ENCODE measurements at places on chromosomes 2 and 18.

- DNase-seq = no peak
These were observed 36.9 kb downstream of the REEP1 start for GRCh38 chr2:86300496-86300895.

- DNase-seq = no peak
These were observed 10.9 kb downstream of the NHEJ1 start for GRCh38 chr2:219149667-219150066.

- DNase-seq = no peak
These were observed 638.0 kb upstream of the ZEB2 start for GRCh38 chr2:145157741-145158591.

GRCh38 chr2:174959787-174960186 is 45.4 kb downstream of the CHN1 start:
- no peak for DNase-seq

DNA sequence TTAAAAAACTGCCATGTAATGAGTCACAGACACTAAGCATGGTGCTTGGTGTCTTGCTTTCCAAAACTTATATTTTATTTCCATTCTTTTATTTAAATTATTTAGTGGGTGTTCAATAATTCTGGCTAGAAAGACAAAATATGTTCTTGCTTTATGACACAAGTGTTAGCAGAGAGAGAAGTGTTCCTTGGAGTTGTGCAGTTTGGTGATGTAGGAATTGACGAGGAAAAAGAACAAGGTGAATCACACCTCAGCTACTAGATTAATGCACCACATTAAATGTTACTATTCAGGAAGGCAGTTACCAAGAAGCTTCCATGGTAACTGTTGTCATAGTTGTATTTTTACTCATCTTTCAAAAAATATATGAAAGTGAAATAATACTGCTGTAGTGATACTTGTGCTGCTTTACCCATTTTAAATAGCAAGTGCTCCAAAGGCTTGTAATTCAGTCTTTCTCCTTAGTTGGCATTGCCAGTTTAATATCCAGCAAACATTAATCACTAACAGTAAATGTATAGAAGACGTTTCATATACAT is 28.3 kb downstream of the ADAM23 start:
- DNase-seq = no peak

- no peak for DNase-seq
These were observed 42.2 kb downstream of the RAB10 start for GRCh38 chr2:26076001-26076587.

DNA sequence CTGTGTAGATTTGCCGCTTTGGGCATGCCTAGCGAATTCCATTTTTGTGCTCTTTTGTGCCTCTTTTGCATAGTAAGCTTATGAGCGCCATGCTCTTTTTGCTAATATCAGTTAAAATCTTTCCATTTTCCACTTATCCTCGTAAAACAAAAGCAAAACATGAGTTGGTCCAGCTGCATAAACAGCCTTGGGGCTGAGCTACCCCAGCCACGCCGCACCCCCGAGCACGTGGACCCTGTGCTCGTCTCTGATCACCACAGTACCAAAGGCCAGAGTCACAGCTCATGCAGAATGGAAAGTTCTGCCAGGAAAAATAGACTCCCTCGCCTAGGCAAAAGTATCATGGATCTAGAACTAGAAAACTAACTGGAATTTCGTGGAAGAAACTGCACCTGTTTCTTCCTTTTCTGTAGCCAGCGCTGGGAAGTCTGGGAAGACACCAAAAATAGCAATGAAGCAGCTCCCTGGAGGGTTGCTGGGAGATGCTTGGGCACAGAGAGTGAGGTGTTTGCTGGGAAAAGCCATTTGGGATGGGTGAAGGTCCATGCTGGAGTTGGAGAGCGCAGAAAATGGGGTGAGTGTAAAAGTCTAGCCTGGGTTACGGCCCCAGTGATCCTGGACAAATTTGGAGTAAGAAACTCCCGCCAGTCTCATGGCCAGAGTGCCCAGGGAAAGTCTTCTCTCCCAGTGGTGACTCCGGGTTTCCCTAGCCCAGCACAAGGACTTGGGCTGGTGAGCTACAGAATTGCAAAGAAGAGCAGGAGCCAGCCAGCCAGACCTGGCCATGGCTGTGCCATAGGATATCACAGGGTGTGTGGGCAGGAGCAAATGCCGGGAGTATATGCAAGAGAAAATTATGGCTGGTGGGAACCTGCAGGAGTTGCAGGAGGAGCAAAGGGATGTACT is 218.4 kb downstream of the GBX2 start:
- no peak for DNase-seq
